ENCODE measurements at places on chromosomes 3 and 15.
A peak's percentile ranks its signal among the peaks of the same experiment; 100 is the strongest.

DNA sequence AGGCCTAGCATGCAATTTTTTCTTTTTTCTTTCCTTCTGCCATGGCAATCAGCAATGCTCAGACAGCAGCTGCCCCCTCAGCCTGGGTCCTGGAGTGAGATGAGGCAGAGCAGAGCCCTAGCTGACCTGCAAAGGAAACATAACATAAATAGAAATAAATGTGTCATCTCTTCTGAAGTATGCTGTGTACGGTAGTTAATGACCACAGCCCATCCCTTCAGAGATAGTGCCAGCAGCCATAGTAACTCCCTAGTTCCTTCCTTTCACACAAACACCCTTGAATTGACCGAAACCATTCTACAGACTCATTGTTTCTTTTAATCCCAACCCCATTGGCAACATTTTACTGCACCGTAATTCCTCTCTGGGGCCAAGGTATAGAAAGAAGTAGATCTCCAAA lies 8.4 kb upstream of the CD47 start:
- DNase-seq, result no peak

GRCh38 chr3:21573291-21573690 lies 177.7 kb downstream of the ZNF385D start:
- DNase-seq, result no peak

DNA sequence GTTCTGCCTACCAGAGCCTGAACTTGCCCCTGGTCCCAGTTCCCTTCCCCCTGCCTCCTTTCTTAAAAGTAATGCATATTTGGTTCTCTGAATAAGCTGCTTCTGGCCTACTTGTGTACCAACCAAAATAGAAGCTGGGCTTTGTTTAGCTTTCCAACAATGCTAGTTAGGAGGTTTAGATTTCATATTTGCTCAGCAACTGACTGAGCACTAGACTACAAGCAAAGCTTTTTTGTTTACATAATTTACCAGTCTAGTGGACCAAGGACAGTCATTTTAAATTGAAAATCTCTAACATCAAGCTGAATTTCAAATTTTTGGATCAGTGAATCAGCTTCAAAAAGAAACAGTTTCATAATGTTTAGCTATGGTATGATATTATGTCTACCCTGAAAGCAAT lies 331.2 kb downstream of the ULK4 start:
- no peak for DNase-seq

DNA sequence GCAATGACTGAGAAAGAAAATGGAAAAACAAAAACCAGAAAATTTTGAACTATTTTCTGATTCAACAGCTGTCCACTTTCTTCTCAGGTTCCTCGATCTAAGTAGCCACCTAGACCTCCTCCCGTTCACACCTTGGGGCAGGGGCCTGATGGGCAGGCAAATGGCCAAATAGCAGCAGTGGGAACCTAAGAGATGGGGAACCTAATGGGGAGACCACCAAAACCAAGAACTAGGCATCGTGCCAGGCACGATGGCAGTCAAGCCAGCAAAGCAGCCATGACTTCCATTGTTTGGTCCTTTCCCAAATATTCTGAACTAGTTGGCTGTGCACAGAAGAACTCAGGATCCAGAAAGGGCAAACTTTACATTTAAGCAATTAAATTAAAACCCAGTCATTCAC lies 57.1 kb downstream of the CAPN7 start:
- no peak for DNase-seq

- no peak for DNase-seq
Measured at GRCh38 chr15:85019815-85020590, 38.3 kb downstream of the PDE8A start.

DNA sequence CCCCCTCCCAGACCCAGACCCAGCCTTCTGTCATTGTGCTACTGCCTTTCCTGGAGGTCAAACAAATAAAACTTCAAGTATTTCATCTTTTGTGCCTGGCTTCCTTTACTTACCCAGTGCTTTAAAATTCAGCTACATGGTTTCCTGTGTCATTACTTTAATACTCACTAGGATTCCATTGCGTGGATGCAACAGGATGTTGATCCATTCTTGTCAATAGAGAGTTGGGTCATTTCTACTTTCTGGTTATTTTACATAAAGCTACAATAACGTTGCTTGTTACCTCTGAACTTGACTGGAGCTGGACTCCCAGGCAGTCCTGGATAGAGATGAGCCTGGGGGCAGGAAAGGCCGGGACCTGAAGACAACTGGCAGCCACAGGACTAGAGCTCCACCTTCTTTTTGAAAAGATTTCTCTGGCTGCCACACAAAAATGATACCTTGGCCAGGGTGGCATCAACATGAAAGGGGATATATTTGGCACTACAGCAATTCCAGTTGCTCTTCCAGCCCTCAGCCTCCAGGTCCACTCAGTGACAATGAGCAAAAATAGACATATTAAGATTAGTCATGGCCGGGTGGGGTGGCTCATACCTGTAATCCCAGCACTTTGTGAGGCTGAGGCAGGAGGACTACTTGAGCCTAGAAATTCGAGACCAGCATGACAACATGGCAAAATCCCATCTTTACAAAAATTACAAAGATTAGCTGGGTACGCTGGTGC lies 23.3 kb upstream of the HEG1 start:
- no peak for DNase-seq

DNA sequence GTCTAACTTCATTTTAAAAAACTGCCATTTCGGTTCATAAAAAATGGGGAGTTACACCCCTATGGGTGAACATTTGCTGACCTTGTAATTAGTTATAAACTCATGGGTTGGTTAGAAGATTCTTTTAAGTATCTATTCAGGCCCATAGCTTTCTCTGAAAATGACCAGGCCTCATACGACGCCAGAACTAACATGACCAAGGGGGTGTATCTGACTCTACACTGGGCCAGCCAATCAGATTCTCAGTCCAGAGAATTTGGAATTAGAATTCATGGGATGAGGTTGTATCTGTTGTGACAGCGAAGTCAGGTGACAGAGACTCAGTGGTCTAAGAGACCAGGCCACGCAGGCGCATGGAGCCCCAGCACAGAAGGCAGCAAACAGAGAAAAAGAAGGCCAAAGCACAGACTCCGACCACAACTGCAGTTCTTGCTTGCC lies 981.4 kb downstream of the FHIT start:
- DNase-seq, result no peak

- no peak for DNase-seq
Measured at GRCh38 chr3:191385101-191385500, 54.8 kb upstream of the UTS2B start.

DNA sequence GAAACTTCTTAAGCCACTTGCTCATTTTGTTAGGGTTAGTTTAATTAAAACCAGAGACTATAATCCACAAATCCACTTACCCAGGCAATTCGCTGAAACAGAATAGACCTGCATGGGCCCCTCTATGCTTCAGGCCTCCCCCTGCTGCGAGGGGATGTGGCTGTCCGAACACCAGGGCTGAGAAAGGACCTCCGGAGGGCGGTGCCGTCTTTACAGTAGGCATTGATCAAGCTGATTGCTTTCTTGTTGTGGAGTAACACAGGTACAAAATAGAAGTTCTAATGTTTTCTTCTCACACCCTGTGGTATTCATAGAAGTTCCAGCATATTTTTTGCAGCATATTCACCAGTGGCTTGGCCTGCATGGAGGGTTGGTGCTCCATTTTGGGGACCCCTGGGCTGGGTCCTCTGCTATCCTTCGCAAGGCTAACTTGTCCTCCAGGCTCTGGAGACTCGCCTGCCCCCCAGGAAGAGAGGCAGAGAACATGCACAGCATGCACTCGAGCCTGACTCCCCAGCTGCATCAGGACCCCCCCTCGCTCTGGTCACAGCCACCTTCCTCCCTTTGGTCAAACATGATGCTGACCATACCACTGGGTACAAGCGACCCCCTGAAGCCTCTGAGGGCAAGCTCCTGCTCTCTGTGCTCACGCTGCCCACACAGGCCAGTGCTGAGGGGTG lies 55.3 kb downstream of the TPRA1 start:
- DNase-seq, result no peak

DNA sequence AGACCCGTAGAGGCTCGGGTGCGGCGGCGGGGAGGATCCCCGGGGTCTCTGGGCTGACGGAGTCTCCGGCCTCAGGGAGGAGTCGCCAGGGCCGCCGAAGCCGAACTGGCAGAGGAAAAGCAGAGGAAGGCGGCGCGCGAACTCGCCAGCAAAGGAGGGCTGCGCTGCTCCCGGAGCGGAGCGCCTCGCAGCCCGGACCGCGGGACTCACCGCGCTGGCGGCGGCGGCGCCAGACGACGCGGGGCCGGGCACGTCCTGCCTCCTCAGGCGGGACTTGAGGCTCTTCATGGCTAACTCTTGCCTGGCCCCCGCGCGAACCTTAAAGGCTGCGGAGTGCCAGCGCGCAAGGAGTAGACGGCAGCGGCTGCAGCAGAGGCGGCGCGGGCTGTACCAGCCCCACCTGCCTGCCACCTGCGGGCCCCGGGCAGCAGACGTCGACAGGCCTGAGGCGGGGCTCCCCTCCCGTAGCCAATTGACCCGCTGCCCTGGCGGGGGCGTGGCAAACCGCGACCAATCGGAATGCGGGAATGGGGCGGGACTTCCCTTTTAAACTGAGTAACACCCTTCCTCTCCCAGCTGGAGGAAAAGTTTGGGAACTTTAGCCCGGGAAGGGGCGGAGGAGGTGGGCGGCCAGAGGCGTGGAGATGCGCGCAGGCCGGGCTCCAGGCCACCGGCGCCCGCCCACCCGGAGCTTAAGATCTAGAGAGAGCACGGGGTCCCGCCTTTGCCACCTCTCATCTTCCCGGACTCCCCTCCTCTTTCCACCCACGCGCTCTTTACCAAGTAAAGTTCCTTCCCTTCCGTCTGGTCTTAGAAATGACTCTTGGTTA lies at the start of gene UACA:
UACA (minus strand) TSS at position 439 of the 830 bp plus-strand sequence; CDS start at position 288, 151 bp downstream.
- DNase-seq, result peak; percentile 58

GRCh38 chr3:184812662-184813042 lies 686 bp downstream of the VPS8 start:
- DNase-seq, result peak; percentile 34

DNA sequence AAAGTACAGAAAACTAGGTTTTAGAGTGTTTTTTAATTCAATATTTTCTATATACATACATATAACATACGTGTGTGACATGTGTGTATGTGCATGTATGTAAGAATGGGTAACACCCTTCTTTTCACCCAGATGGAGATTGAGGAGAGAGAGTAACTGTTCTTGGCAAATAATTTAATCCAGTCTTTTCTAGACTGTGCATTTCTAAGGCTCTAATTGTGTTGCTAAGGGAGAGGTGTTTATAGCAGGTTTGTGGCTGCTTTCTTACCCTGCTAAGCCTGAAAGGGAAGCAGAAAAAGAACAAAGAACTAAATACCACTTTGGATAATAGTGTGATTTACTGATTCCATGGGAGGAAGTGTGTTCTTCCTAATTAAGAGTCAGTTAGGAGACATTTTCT lies 46.0 kb upstream of the ALDH1L1 start:
- no peak for DNase-seq

- no peak for DNase-seq
Measured at GRCh38 chr3:160876643-160877042, 120.6 kb downstream of the PPM1L start.

DNA sequence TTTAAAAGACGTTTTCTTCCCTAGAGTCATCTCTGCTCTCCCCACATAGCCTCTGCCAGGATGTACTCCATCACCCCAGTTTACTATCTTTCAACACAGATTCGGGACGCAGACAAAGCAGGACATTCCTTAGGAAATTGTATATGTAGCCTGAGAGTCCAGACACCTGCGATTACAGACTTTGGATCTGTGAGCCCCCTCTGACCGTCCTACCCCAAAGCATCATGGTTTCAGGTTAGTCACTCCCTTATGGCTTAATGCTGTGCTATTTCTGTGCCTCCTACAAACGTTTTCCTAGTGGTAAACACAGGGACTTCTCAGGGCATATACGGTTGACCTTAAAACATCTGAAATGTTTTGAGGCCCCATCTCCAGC lies 234.0 kb upstream of the BHLHE40 start:
- no peak for DNase-seq

- no peak for DNase-seq
Measured at GRCh38 chr3:81967393-81967792, 205.9 kb upstream of the GBE1 start.

DNA sequence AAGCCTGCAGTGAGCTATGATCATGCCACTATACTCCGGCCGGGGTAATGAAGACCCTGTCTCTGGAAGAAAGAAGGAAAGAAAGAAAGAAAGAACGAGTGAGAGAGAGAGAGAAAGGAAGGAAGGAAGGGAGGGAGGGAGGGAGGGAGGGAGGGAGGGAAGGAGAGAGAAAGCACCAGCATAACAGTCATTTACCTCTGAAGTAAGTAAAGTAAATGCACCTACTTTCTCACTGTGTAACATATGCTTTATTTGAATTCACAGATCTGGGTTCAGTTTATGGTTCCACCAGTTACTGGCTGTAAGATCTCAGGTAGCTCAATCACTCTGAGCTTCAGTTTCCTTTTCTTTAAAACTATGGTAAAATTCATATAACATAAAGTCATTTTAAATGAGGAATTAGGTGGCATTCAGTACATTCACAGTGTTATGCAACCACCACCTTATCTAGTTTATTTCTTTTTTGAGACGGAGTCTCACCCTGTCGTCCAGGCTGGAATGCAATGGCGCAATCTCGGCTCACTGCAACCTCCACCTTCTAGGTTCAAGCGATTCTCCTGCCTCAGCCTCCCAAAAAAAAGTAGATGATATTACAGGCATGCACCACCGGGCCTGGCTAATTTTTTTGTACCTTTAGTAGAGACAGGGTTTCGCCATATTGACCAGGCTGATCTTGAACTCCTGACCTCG lies 16.1 kb upstream of the RAD54L2 start:
- DNase-seq, result no peak

GRCh38 chr15:86526938-86527690 lies 447.4 kb downstream of the AGBL1 start:
- no peak for DNase-seq

- DNase-seq, result no peak
Measured at GRCh38 chr3:133835418-133835743, 29.8 kb downstream of the SRPRB start.

GRCh38 chr15:68492855-68493254 lies 60.9 kb upstream of the ITGA11 start:
- DNase-seq, result no peak

- DNase-seq, result no peak
Measured at GRCh38 chr15:42065468-42065867, 28.9 kb downstream of the PLA2G4D start.

- no peak for DNase-seq
Measured at GRCh38 chr15:80970658-80971057, 19.0 kb downstream of the MESD start.

GRCh38 chr3:129025691-129026435 lies 24.8 kb downstream of the EFCC1 start:
- DNase-seq, result no peak

- no peak for DNase-seq
Measured at GRCh38 chr15:25954398-25954797, 91.3 kb upstream of the ATP10A start.

Measured in T-helper 2 cell (primary cell).